Anterior cingulate cortex (tissue), 58 donors: ENCODE measurements at places on chromosomes 12 and 14.

DNA sequence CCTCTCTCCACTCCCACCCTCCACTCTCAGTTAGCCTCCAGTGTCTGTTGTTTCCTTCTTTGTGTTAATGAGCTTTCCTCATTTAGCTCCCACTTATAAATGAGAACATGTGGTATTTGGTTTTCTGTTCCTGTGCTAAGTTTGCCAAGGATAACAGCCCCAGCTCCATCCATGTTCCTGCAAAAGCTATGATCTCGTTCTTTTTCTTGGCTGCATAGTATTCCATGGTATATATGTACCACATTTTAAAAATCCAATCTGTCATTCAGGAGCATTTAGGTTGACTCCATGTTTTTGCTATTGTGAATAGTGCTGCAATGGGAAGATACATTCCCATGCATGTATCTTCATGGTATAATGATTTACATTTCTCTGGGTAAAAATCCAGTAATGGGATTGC lies 2.8 kb upstream of the WASHC4 start:
- no peak for DNase-seq

DNA sequence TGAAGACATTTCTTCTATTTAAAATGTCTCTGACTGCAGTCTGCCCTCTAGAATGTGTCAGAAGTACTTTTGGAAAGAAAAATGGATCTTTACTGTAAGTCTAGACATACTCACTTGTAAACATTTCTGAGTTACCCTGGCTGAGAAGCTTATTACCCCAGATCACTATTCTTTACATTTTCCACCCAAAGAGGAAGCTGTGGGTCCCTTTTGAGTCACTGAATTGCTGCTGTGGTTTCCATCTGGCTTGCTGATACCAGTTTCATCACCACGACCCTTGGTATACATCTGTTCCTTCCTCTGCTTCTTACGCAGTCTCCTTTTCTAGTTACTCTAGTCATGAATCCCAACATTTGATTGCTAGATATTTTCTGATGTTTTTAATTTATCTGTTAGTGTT lies 20.2 kb upstream of the CLEC4D start:
- no peak for DNase-seq

- no peak for DNase-seq
Measured at GRCh38 chr14:34081576-34082136, 130.8 kb upstream of the EGLN3 start.

DNA sequence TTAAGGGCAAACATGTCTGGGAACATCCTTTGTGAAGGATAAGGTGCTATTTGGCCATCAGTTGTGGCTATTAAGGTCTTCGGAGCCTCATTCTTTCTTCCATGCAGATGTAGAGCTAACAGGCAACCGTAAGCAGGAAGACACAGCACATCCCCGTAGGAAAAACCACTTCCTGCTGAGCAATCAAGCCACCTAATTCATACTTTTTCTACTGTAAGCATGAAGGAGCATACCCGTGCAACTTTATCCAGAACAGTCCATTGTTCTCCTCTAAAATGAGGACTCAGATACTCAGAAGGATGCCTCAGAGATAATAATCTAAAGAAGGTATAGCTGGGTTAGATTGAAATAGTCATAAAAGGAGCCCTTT lies 232.0 kb downstream of the PPM1H start:
- DNase-seq: no peak

DNA sequence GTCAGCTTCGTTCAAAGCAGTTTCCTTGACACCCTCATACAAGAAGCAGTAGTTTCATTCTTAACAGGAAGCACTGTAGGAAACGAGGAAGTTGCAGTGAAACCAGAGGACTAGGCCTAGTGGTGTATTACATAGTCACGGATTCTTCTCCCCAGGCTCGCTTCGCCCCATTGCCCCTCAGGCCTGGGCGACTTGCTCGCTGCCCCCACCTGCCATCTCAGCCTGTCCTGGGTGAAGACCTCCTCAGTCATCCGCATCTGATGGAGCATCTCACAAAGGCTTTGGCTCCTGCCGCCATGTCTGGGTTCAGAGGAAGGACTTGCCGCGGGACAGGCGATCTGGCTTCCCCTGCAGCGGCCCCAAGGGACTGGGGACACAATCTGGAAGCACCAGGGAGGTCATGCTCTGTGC lies 93.5 kb downstream of the LMNTD1 start:
- DNase-seq: no peak
